ENCODE measurements at places on chromosomes 7 and 10. TPM values are rescaled to one million over a fixed set of nuclear protein-coding genes. Genes with fewer than 3 reads are reported as not detected.

GRCh38 chr7:5532536-5533335, 109.1 kb upstream of the TNRC18 start:
- peaks cover 18% of the 10 kb centered on the region for H3K36me3 ChIP-seq
- peak overlapping the region; percentile 100 for H3K27ac ChIP-seq
- H3K4me3 ChIP-seq: peak overlapping the region; percentile 99
- peak; percentile 90 for DNase-seq
- H3K4me1 ChIP-seq: peaks cover 22% of the 10 kb centered on the region

OR2A5 gene
- not detected for total RNA-seq

DNA sequence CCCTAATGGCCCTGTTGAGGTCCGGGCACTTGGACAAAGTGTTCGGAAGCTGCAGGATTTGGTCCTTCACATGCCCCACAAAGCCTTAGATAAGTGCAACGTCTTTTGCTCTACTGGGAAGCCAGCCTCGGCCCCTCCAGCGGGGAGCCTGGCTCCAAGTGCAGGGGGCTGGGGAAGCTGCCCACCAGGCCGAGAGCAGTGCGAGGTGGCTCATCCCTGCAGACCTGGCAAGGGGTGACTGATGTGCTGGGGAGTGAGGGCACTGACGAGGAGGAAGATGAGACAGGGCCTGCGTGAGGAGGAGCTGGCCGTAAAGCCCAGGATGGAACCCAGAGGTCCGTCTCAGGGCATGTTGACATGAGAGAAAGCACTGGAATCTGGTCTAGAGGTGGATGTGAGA, 135.8 kb upstream of the NPS start:
- no peak overlapping the region for H3K27ac ChIP-seq
- no peaks in the 10 kb centered on the region for H3K36me3 ChIP-seq
- H3K27me3 ChIP-seq: no peaks in the 10 kb centered on the region

- H3K4me1 ChIP-seq: peaks cover 33% of the 10 kb centered on the region
- peak overlapping the region; percentile 67 for H3K27ac ChIP-seq
- H3K27me3 ChIP-seq: no peaks in the 10 kb centered on the region
Observed at GRCh38 chr10:19930936-19931893, 115.0 kb downstream of the PLXDC2 start.

GRCh38 chr7:97298561-97298960, 181.1 kb downstream of the SDHAF3 start:
- no peak overlapping the region for H3K27ac ChIP-seq
- no peaks in the 10 kb centered on the region for H3K27me3 ChIP-seq
- DNase-seq: no peak
- no peaks in the 10 kb centered on the region for H3K36me3 ChIP-seq
- no peaks in the 10 kb centered on the region for H3K4me1 ChIP-seq
- H3K4me3 ChIP-seq: no peak overlapping the region

SEMA3A gene
- 12.0 TPM for total RNA-seq

GRCh38 chr7:6359734-6360133, 87.3 kb upstream of the CYTH3 start:
- no peak for DNase-seq
- no peak overlapping the region for H3K27ac ChIP-seq
- H3K4me1 ChIP-seq: no peaks in the 10 kb centered on the region

WNT2 gene
- total RNA-seq: 12.9 TPM

DNA sequence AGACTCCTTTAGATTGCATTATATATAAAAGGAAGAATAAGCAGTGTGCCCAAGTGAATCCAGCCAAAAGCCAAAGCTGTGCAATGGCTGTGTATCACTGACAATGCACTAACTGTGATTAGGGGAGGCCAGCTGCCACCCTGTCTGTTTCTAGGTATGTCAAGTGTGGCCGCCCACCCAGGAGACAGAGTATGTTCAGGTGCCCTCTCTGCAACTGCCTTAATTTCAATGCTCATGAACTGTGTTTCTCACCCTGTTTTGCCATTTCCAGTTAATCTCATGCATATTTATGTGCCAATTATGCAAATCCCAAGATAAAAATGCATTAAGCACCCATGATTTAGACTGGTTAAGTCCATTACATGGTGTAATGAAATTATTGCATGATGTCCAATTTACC, 159.4 kb downstream of the FRMD4A start:
- H3K36me3 ChIP-seq: no peaks in the 10 kb centered on the region
- no peak overlapping the region for H3K27ac ChIP-seq
- peaks cover 48% of the 10 kb centered on the region for H3K27me3 ChIP-seq
- no peak overlapping the region for H3K4me3 ChIP-seq
- H3K4me1 ChIP-seq: peaks cover 9% of the 10 kb centered on the region
- no peak for DNase-seq

DNA sequence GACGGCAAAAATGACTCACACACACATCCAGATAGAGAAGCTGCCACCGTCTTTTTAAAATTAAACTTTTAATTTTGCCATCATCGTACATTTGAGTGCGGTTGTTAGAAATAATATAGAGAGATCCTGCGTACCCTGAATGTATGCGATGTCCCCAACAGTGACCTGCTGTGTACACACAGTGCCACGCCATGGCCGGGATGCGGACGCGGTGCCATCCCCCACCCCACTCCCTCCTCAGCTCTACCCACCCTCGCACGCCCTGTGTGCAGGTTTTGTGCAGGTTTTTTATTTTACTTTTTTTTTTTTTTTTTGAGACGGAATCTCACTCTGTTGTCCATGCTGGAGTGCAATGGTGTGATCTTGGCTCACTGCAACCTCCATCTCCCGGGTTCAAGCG, 58.7 kb upstream of the PDGFA start:
- no peaks in the 10 kb centered on the region for H3K4me1 ChIP-seq
- H3K27ac ChIP-seq: no peak overlapping the region
- H3K36me3 ChIP-seq: no peaks in the 10 kb centered on the region
- no peak for DNase-seq
- H3K4me3 ChIP-seq: no peak overlapping the region

- H3K36me3 ChIP-seq: no peaks in the 10 kb centered on the region
- H3K27me3 ChIP-seq: no peaks in the 10 kb centered on the region
- H3K4me1 ChIP-seq: no peaks in the 10 kb centered on the region
- no peak for DNase-seq
- H3K4me3 ChIP-seq: no peak overlapping the region
Observed at GRCh38 chr7:84675633-84676034, 481.0 kb upstream of the SEMA3A start.

DNA sequence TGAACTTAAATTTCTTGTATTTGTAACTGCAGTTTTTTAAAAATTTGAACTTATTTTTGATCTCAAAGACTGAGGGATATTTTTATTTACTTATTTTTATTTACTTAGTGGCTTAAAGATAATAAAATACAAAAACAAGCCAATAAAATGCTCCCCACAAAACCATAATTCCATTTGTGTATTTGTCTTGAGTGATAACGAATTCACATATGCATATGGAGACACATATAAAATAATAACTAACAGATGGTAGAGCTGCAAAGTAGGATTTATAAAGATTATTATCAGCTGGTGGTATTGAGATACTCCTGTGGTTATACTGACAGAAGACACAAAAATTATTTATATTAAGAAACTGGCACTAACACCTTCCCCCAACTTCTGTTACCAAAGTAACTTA, 90.2 kb upstream of the RPA3 start:
- no peak for DNase-seq
- H3K4me3 ChIP-seq: no peak overlapping the region
- no peaks in the 10 kb centered on the region for H3K4me1 ChIP-seq
- no peaks in the 10 kb centered on the region for H3K27me3 ChIP-seq
- no peaks in the 10 kb centered on the region for H3K36me3 ChIP-seq

BTBD16 gene
- 0.35 TPM for total RNA-seq

DNA sequence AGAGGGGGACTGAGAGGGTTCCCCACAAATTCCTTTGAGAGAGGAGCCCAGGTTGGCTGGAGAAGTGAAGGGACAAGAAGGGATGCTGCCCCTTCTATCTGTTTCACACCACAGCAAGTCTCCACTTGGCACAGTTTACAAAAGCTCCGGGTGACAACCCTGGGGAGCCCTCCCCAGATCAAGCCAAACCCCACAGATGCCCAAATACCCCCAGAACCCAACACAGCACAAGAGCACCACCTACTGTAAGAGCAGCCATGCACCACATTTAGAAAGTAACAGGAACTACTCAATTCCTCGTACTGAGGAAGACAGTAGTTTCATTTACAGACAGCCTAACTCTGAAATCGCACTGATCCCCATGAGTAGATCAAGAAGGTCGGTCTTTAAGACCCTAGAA, 67.8 kb upstream of the ATP6V0A4 start:
- H3K27ac ChIP-seq: no peak overlapping the region
- peaks cover 5% of the 10 kb centered on the region for H3K36me3 ChIP-seq
- DNase-seq: no peak
- H3K4me1 ChIP-seq: no peaks in the 10 kb centered on the region

MMRN2 gene
- 86.3 TPM for total RNA-seq

TMEM26 gene
- total RNA-seq: 0.46 TPM

DNA sequence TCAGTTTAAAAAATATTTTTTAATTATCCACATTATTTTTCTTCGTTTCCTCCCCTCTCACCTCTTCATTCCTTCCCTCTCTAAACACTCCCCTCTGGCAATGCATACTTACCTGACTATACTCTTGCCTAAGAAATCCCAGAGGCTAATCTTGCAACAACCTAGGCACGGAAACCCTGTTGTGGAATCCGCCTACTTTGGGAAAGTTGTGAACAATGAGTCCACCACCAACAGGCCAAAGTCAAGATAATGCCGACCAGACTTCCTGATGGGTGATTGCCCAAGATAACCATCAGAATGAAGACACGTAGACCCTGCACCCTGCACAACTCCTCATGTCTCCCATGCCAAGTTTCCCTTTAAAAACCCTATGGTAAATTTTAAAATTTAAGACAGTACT, 521.5 kb downstream of the KIF20B start:
- H3K27ac ChIP-seq: no peak overlapping the region
- no peaks in the 10 kb centered on the region for H3K27me3 ChIP-seq

FGL2 gene
- total RNA-seq: 32.1 TPM

DNA sequence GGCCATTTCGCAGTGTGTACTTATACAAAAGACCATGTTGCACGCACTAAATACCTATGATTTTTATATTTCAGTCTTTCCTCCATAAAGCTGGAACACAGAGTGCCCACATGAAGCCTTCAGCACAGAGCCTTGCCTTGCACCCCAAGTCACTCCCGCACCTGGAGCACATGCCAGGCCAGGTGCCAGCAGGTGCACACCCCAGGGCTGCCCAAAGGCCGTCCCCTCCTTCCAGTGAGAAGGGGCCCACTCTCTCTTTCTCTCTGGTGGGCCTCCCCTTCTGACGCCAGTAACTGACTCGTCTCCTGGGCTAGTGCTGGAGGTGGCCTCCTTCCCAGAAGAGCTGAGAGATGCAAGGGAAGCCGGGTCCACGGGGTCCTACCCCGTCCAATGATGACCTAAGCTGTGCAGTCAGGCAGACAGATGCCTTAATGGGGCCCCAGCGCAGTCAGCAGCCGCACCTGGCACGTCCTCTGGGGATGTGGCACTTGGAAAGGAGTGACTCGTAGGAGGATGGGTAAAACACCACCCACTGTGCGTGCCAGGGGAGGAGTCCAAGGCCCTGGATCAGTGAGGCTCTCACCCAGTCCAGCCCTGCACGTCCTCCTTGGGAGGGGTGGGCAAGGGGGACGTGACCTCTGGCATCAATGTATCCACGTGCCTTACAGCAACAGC, 17.7 kb upstream of the SHH start:
- no peak for DNase-seq
- no peak overlapping the region for H3K27ac ChIP-seq
- no peak overlapping the region for H3K4me3 ChIP-seq
- no peaks in the 10 kb centered on the region for H3K36me3 ChIP-seq
- H3K4me1 ChIP-seq: no peaks in the 10 kb centered on the region

CRHR2 gene
- total RNA-seq: not detected

GRCh38 chr7:113285411-113285810, 167.1 kb upstream of the SMIM30 start:
- no peaks in the 10 kb centered on the region for H3K27me3 ChIP-seq
- no peak overlapping the region for H3K27ac ChIP-seq
- no peaks in the 10 kb centered on the region for H3K36me3 ChIP-seq
- no peak for DNase-seq
- H3K4me1 ChIP-seq: no peaks in the 10 kb centered on the region

DNA sequence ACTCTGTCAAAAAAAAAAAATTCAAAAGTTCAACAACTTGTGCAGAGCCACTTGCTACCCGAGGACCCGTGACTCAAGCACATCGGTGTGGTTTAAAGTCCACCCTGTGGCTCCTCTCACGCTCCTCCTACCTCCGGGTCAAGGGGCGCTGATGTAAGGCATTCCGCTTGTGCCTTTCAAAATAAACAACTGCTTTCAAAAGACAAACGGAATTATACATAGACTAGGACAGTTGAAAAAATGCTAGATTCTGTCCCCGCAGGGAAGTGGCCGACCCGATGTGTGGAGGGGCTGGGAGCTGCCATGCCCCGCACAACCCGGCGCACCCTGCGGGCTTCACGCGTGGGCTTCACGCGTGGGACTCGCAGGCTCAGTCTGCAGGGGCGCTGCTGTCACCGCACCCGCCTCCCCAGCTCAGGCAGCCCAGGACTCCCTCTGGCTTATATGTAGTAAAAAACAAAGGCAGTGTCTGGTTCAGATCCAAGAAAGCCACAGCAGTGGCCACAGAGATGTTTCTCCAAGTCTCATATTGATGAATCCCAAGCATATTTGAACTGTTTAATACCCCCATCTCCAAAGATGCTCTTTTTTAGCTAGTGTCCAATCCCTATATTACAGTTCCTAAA, 239.7 kb upstream of the INHBA start:
- H3K27ac ChIP-seq: no peak overlapping the region
- no peaks in the 10 kb centered on the region for H3K27me3 ChIP-seq
- H3K4me3 ChIP-seq: peak overlapping the region; percentile 30
- DNase-seq: no peak
- peaks cover 17% of the 10 kb centered on the region for H3K4me1 ChIP-seq

GRCh38 chr7:16463949-16464715, 1.4 kb downstream of the SOSTDC1 start:
- H3K4me3 ChIP-seq: no peak overlapping the region
- no peak overlapping the region for H3K27ac ChIP-seq
- DNase-seq: no peak
- H3K27me3 ChIP-seq: peaks cover 8% of the 10 kb centered on the region
- no peaks in the 10 kb centered on the region for H3K4me1 ChIP-seq

DNA sequence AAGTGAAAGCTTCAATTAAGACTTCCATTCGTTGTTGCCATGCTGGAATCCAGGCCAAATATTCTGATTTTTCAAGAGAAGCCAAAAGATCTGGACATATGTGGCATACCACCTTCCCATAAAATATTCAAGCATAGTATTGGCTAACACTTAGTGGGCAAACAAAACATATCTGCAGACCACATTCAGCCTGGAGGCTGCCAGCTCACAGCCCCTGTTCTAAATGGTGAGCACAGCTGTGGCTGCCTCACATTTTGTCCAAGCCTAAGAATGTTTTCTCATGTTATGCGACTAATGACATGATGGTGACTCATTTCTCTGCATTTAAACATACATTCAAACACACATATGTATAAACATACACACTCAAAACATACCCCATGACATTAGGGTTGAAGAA, 10.6 kb upstream of the CALU start:
- no peaks in the 10 kb centered on the region for H3K4me1 ChIP-seq
- no peaks in the 10 kb centered on the region for H3K27me3 ChIP-seq
- no peaks in the 10 kb centered on the region for H3K36me3 ChIP-seq
- DNase-seq: no peak

HGF gene
- total RNA-seq: 26.5 TPM

GRCh38 chr10:28139138-28139537, 140.3 kb upstream of the ODAD2 start:
- no peak overlapping the region for H3K4me3 ChIP-seq
- peaks cover 2% of the 10 kb centered on the region for H3K4me1 ChIP-seq
- no peak for DNase-seq
- no peaks in the 10 kb centered on the region for H3K27me3 ChIP-seq
- no peaks in the 10 kb centered on the region for H3K36me3 ChIP-seq

OR6B1 gene
- total RNA-seq: not detected
